ENCODE measurements at places on chromosomes 1 and 21.

GRCh38 chr1:166840309-166841274 lies 1.3 kb downstream of the POGK start:
- DNase-seq: peak; percentile 70

- DNase-seq: no peak
Measured at GRCh38 chr21:17819877-17820229, 697 bp upstream of the C21orf91 start.

DNA sequence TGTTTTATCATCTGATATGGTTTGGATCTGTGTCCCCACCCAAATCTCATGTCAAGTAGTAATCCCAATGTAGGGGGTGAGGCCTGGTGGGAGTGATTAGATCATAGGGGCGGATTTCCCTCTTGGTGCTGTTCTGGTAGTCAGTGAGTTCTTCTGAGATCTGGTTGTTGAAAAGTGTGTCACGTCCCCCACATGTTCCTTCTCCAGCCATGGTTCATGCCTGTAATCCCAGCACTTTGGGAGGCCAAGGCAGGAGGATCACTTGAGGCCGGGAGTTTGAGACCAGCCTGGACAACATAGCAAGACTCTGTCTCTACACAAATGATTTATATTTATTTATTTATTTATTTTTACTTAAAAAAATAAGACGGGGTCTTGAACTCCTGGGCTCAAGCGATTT lies 30.8 kb upstream of the EDARADD start:
- DNase-seq: no peak

GRCh38 chr1:16628361-16629111 lies 15.2 kb upstream of the NBPF1 start:
- no peak for DNase-seq

- no peak for DNase-seq
Measured at GRCh38 chr1:229409616-229410369, 24.1 kb downstream of the ACTA1 start.

DNA sequence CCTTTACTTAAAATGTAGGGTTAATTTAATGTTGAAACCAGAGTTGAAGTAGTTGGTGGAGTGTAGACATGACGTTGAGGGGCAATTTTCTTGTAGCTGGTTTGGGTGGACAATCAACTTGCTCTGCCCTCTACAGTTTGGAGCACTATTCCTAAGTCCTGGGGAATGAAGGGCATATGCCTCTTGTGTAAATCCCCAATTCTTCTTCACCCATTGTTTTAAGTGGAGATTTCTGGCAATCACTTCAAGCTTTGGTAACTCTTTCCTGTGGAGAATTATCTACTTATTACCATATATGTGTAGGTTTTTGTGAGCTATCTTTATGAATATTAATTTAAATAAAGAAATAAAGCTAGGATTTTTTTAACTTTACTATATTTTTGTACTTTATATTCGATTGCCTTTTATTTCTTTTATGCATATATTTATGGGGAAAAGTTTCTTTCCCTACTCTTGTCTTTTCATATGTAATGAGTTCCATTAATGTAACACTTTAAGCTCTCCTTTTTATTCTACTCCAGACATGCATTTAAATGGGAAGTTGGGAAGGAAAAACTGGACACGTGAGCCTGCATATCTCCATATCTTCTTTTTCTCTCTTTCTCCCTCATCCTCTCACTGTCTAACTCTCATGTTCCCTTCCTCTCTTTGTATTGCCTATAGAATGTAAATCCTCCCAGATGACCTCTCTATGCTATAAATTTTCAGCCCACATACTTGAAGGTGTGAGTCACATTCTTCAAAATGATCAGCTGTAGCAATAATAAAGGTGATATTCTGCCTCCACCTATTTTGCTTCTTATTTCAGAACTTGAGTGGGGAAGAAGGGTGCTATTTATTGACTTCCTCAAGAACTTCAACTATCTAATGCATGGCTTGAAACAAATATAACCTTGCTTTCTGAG lies 276.7 kb downstream of the PTPRC start:
- no peak for DNase-seq
